ENCODE measurements at places on chromosomes 3 and 15.

DNA sequence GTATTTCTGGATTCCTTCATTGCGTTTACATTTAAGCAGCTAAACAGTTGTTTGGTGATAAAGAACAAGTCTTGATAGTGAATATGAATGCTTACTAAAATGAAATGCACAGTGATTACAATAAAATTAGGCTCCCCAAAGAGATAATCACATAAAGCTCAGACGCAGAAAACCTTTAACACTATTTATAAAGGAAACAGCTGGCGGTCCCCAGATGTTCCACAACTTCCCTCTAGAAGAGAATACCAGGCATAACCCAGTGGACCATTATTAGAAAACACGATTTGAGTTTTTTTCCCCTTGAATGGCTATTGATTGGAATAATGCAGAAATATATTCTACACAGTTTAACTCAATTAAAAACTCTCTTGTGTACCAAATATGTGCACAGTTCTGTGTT, 573.2 kb downstream of the DIPK2A start:
- no peak for DNase-seq

DNA sequence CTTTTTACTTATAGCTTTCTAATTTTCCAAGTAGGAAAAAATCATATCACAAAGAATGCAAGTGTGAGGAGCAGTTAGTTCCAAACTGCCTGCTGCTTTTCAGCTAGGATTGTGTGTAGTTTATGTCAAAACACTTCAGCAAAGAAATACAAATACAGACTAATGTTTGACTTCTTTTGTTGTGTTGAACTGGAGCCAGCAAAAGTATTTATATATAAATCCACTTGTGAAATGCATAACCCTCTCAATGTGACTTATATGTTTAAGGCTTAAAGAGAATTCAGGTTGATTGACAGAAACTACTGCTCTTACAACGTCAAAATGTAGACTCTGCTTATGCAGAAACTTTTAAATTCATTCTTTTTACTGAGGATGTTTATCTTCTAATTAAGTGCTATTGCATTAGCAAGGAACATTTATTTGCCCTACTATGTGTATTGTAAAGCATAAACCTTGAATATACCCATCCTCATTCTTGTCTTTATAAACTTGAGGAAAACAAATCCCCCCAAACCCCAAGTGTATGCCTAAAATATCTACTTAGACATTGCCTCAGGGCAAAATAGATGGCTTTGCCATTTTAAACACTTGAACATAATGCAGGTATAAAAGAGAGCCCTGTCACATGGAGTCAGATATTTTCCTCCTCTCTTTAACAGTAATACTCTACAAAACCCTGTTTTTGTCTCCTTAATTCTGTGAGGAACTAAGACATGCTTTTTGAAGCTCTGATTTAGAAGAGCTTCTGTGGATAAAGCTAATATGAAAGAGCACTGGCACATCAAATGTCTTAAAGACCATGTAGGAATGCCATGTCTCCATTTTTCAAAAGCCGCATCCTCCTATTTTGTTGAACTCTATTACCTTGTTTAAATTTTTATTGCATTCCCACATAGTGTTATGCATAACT, 302.8 kb upstream of the TBC1D5 start:
- no peak for DNase-seq

DNA sequence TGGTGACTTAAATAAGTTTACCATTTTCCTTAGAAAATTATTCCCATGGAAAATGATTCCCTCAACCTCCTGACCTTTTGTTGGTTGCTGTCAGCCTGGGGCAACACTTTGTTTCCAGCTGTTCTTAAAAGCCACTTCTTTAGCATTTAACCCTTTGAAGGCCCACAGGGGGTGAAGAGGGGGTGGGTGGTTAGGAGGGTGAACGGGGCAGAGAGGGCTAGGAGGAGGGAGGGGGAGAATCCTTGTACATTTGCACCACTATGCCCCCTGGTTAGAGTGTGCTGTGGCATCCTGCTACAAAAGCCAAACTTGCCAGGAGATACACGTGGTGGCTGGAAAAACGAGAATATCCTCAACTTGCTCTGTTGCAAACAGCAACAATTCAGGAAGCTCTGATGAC, 273.2 kb upstream of the RGMA start:
- no peak for DNase-seq

GRCh38 chr15:68781217-68781616, 39.5 kb downstream of the ANP32A start:
- DNase-seq, result no peak

DNA sequence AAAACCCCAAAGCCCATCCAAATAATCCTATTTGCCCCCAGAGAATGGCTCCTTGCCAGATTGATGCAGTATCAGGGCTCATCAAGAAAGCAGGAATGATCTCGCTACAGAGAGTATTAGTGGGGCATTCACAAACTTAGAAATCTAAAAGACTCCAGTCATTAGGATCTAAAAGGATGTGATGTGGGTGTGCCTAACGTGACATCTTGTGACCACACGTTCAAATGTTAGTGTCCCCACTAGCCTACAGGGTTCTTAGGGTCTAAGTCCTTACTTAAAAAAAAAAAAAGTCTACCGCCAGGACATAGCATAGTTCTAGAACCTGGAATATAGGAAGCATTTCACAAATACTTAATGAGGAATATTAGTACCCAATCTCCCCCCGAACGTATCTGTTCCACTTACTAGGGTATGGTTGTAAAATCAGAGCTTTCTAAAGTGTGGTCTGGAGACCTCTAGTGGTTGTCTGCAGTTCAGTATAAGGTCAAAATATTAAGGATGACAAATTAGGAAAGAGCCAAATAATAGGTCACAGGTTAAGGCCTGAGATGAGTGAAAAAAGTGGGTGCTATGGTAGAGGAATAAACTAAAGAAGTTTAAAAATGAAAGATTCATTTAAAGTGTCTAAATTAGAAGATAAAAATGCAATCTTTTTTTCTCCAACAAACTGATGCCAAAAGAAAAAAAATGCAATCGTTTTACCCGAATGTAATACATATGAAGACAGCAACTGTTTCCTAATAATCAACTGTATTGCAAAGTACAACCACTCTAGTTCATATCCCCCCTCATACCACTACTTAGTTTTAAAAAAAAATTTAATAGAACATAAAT, 4.2 kb upstream of the CHRM5 start:
- no peak for DNase-seq

DNA sequence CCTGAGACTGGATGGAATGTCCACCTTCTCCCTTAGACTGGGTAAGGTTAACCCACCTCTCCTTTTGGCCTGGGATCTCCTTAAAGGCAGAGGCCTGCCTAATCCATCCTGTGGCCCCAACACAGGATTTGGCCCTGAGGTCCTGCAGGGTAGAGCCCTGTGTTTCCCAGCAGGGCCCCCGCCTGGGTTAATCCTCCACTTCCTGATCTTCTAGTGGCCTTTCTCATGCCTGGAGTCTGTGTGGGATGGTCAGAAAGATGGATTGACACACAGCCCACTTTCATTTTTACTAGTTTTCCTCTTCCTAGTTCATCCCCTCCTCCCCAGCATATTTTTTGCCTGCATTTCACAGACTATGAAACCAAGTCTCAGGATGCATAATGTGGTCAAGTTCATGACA, 48.9 kb upstream of the SLC6A6 start:
- DNase-seq, result no peak

- DNase-seq, result no peak
Measured at GRCh38 chr3:143433787-143434378, 314.3 kb downstream of the CHST2 start.
